ENCODE measurements at places on chromosomes 5 and 9.

DNA sequence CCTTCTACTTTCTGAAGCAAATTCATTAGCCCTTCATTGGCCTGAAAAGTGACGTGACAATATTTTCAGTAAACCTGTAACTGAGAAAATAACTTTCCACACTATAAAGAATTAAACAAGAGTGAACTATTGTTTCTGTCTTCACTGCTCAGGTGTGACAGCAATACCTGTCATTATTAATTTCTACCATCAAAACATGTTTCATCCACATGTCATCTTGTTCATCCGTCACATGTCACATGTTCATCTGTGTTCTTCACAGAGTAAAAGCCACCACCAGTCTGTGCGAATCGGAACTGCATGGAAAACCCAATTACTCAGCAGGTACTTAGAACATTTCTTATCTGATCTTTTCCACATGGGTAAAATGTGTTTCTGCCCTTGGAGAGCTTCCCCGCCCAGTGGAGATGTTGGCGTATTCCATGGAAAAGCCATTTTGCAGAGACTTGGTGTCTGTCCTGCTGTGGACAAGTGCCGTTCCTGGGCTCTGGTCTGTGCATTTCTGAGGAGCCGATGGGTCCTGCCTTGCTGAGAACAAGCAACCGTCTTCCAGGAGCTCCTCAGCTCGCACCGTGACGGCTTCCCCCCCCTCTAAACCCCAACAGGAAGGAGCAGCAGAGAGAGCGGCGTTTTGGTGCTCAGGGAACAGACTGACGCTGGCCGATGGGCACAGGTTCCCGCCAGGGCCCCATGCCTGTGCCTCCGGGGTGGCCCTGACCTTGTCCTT, 10.6 kb upstream of the EXOC3 start:
- no peak overlapping the region for H3K4me3 ChIP-seq
- DNase-seq: no peak
- H3K36me3 ChIP-seq: peaks cover 6% of the 10 kb centered on the region
- no peaks in the 10 kb centered on the region for H3K27me3 ChIP-seq

GRCh38 chr5:146130440-146131045, 25.2 kb upstream of the PLAC8L1 start:
- no peaks in the 10 kb centered on the region for H3K27me3 ChIP-seq
- no peak overlapping the region for H3K4me3 ChIP-seq
- H3K4me1 ChIP-seq: 0 out of 2 replicates have a peak, but pooled peaks cover 6% of the 10 kb centered on the region
- H3K27ac ChIP-seq: no peak overlapping the region
- peaks cover 69% of the 10 kb centered on the region for H3K36me3 ChIP-seq
- peak; percentile 66 for DNase-seq

DNA sequence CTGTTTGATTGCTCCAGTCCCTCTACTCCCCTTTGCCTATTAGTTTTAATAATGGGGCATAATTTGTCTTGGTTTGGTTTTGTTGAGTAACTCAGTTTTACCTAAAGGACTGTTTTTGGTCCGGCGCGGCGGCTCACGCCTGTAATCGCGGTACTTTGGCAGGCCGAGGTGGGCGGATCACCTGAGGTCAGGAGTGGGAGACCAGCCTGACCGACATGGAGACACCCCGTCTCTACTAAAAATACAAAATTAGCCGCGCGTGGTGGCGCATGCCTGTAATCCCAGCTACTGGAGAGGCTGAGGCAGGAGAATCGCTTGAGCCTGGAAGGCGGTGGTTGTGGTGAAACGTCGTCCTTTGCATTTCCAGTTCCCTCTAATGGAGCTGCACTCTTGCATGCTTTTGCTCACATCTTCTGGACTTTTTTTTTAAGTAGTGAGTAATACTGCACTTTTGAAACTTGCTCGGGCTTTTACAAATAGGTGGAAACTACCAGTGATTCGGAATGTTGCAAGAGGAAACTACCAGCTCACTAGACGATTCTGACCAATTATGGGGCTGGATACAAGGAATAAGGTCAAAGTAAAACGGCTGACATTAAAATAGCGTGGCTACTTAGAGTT, 721 bp upstream of the MAML1 start:
- peak overlapping the region; percentile 82 for H3K27ac ChIP-seq
- DNase-seq: peak; percentile 94
- H3K4me3 ChIP-seq: peak overlapping the region; percentile 84
- no peaks in the 10 kb centered on the region for H3K27me3 ChIP-seq
- H3K4me1 ChIP-seq: peaks cover 14% of the 10 kb centered on the region

DNA sequence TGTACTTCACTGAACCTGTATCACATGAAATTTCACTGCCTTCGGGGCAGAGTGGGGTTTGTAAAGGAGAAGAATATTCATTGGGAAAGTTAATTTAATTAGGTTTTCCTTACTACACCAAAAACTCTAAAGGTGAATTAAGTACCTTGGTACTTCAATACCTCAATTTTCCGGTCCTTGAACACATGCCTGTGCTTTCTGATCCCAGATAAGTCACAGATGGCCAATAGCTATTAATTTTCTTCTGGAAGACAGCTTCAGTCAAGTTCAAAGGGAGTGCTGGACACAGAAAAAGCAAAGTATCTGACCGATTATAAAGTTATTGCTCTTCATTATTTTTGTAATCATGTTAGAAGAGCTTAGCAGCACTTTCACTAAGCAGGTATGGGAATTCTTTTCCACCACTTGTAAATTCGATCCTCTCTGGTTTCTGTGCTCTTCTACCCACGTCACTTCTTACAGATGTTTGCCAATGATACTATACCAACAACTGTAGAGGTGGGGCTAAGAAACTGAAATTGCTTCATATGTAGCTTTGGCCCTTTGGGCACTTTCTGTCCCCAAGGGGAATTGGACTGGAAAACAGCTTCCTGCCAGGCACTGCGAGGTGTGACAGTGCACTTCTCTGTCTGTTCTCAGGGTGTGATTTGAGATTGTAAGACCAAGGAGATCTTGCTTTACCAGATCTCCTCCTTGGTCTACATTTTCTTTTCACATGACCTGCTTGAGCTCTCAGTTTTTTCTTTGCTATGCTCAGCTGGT, 164.0 kb downstream of the CCDC192 start:
- peaks cover 11% of the 10 kb centered on the region for H3K4me1 ChIP-seq
- no peaks in the 10 kb centered on the region for H3K27me3 ChIP-seq
- DNase-seq: no peak
- H3K4me3 ChIP-seq: no peak overlapping the region
- no peak overlapping the region for H3K27ac ChIP-seq

DNA sequence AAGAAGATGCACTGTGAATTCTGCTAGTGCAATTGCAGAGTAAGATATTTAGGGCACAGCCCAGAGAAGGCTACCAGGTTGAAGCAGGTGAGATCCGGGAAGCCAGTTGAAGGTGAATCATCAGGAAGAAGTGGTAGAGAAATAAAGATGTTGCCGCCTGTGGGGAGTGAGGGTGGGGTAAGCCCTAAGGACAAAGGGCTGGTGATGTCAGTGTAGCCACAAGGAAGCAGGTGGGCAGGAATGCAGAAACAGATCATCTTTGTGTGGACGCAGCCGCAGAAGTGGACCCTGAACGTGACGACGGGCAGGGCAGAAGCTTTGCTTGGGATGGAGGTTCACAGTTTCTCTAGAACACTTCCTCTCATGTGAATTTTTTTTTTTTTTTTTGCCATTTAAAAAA, 164.2 kb downstream of the ACTL7B start:
- no peaks in the 10 kb centered on the region for H3K27me3 ChIP-seq
- no peak overlapping the region for H3K4me3 ChIP-seq
- no peak for DNase-seq
- H3K4me1 ChIP-seq: 0 out of 2 replicates have a peak, but pooled peaks cover 3% of the 10 kb centered on the region
- H3K36me3 ChIP-seq: no peaks in the 10 kb centered on the region

DNA sequence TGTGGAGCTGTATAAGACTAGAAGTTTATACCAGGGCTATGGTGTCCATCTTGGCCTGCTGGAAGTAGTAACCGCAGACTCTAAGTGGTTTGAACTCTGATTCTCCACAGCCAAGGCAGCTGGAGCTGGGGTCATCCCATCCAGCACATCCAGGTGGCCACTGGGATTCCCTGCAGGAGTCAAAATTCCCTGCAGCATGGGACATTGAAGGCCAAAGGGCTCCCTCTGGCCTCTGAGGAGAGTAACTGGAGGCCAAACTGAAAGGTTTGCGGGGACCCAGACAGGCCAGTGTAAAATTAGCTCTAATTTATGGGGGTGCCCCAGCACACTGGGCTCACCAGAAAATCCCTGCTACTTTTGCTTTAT, 12.2 kb upstream of the PRXL2C start:
- DNase-seq: no peak
- no peak overlapping the region for H3K4me3 ChIP-seq
- no peak overlapping the region for H3K27ac ChIP-seq
- H3K36me3 ChIP-seq: no peaks in the 10 kb centered on the region
